ENCODE measurements at places on chromosomes 6 and 20.

GRCh38 chr6:151609146-151609902 is 115.5 kb downstream of the CCDC170 start:
- no peak for DNase-seq

DNA sequence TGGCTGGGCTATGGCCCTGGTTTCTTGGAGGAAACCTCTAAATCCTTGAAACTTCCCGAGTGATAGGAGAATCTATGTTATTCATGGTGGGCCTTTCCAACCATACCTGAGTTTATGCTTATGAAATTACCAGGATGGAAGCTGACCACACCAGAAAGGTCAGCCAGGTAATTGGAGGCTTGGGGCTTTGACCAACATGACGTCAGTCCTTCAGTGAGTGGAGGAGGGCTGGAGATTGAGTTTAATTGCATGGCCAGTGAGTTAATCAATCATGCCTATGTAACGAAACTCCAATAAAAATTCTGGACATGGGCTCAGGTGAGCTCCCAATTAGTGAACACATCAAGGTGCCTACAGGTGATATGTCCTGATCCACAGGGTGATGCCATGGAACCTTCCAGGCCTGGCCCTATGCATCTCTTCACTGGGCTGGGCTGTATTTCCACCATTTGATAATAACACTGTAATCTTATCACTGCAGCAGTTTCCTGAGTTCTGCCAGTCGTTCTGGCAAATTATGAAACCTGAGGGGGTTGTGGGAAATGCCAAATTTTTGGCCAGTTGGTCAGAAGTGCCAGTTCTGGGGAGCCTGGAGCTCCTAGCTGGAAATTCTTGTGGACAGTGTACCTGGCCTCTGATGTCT is 106.5 kb downstream of the CDH26 start:
- DNase-seq, result no peak

GRCh38 chr6:47621838-47622449 is 76.4 kb upstream of the ADGRF4 start:
- DNase-seq, result no peak

- peak; percentile 61 for DNase-seq
Observed at GRCh38 chr20:32456869-32457478, 98.8 kb downstream of the ASXL1 start.

GRCh38 chr6:30102414-30102969 is 10.4 kb downstream of the TRIM31 start:
- no peak for DNase-seq

- DNase-seq, result no peak
Observed at GRCh38 chr6:25065666-25066065, 129.9 kb upstream of the RIPOR2 start.

GRCh38 chr20:42949950-42950349 is 239.8 kb downstream of the PTPRT start:
- no peak for DNase-seq

DNA sequence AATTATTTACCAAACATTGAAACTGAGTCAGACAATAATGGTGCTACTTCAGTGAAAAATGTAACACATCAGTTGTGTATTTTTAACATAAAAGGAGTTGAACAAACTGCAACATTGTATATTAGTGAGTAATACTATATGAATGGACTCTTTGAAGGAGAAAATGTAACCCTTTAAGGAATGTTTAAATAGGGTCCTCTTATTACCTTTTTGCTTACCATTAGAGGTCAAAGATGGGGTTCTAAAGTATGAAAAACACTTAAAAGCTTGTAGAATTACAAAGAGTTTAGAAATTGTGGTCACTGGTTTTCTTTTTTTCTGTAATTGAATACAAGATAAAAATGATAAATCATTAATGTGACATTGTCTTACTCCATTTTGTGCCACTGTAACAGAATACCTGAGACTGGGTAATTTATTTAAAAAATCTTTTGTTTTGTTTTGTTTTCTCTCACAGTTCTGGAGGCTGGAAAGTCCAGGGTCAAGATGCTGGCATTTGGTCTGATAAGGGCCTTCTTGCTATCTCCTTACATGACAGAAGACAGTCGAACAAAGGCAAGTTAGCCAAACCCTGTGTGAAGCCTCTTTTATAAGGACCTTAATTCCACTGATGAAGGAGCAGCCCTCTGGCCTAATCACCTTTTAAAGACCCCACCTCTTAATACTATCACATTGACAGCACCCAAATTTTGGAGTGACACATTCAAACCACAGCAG is 43.2 kb downstream of the SESN1 start:
- no peak for DNase-seq

DNA sequence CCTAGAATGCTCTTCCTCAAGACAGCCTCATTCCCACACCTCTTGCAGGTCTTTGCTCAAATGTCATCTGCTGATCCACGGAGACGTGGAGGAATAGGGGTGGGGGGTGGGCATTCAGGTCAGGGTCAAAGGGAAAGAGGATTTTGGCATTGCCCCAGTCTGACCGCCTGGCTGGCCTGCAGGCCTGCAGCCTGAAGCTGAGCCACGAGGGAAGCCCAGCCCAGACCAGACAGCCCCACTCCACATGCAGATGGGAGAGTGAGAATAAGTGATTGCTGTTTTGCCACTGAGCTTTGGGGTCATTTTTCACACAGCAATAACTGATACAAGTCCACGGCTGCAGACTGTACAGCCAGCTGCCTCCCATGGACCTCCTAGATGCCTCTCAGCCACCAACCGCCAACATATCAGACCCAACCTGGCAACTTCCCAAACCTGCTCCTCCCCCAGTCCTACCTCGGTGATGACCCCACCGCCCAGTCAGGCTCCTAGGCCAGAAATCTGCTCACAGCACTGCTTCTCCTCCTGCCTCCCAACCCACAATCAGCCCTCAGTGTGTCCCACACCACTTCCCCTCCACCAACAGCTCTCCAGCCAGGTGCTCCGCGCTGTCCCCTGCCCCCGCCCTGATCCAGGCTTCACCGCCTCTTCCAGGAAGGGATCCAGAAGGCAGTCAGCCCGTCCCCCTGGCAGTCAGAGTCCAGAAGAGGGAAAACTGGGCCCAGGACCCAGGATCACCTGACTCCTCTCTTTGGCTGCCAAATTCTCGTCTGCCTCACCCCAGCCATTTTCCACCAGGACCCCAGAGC is 14.0 kb downstream of the KIAA1755 start:
- DNase-seq, result no peak

DNA sequence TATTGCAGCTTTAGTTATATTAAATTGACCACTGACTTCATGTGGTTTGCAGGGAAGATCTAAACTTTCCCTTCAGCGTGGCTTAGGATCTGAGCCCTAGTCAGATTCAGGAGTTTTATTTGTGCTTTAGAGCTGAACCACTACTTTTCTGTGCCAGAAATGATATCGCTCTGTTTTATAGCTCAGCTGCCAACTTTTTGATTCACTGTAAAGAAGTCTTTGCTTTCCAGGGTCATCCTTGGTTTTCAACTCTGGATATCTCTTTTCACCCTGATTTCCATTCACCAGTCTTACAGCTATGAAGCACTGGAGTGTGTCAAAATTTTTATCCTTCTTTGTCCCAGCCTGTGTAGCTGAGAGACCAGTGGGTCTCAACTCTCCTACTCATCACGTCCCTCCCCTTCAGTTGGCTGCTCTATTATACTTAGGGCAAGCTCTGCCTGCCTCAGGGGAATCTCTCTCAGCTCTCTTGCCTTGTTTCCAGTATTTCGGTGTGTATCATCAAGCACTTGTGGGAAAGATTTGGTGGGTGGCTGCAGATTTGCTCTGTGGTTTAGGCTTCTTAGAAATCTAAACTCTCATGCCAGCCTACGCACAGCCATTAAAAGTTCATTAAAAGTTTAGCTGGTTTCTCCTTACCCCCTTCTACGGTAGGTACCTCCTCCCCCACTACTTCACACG is 425.5 kb downstream of the TENT5A start:
- no peak for DNase-seq

- DNase-seq, result no peak
Observed at GRCh38 chr20:38890497-38890818, 35.8 kb upstream of the FAM83D start.

DNA sequence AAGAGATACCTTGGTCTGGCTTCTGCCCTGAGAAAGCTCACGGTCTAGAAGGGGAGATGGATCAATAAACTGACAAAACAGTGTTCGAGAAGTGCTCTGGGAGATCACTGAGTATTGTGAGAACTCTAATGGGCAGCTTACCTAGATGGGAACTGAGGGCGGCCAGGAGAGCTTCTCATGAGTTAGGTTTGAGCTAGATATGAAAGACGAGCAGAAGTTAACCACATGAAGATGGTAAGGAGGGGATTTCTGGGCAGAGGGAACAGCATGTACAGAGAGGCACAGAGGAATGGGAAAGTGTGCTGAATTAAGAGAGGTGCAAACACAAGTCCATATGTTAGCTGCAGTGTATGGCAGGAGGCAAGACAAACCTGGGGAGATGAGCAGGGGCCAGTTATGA is 11.9 kb downstream of the ZFAND3 start:
- no peak for DNase-seq

- no peak for DNase-seq
Observed at GRCh38 chr20:35444226-35444625, 6.2 kb upstream of the GDF5 start.

GRCh38 chr20:1469925-1470571 is 3.4 kb upstream of the NSFL1C start:
- peak; percentile 92 for DNase-seq

DNA sequence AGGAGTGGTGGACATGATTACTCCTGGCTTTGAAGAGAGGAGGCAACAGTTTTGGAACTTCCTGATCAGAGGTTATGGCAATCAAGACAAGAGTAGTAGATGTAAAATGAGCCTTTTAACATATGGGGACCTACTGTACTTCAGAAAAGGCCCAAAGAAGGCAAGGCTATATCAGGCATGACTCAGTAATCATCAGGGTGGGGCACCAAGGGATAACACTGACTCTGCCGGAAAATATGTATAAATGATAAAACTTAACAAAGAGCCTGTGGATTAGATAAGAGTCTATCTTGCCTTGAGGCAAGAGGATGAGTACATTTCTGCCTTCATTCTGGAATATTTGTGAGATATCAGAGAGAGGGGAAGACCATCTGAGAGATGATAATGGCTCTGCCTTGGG is 1389.9 kb upstream of the MAP3K7 start:
- no peak for DNase-seq

DNA sequence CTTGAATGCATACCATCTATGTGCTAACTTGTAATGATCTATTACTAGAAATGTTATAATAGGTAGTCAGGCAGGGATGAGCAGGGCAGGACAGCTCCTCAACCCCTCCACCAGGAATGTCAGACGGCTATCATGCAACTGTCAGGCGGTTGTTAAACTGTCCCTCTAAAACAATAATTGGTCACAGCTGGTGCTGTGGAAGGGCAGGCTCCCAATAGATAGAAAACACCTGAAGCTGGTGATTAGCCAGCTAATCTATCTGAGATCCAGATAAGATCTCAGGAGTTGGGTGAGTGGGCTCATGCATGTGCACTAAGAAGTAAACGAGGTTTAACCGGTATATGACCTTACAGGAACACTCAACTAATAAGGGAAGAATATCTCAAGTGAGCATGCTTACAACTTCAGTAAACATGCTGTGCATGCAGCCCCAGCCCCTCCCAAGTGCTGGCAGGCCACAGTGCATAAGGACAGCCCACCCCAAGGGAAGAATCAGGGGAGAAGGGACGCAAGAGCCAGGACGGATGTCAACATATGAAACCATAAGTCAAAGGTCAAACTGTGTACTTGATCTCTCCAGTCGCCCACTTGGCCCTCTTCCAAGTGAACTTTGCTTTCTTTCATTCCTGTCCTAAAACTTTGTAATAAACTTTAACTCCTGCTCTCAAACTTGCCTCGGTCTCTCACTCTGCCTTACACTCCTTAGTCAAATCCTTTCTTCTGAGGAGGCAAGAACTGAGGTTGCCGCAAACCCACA is 566.2 kb upstream of the NRSN1 start:
- no peak for DNase-seq

DNA sequence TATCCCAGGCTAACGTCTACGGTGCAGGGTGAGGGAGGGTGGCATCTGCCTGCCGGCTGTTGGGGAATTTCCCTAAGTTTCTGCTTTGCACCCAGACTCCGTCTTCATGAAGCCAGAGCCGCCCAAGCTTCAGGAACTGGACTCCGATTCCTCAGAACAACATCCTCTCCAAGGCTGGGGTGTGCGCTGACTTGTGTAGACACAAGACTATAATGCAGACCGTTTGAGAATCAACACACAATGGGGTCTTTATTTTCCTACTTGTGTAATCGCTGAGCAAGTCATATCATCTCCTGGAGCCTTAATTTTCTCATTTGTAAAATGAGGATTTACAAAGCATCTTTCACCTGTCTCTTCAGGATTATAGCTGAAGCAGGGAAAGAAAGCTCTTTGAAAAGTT is 160.5 kb upstream of the AGPAT4 start:
- no peak for DNase-seq

DNA sequence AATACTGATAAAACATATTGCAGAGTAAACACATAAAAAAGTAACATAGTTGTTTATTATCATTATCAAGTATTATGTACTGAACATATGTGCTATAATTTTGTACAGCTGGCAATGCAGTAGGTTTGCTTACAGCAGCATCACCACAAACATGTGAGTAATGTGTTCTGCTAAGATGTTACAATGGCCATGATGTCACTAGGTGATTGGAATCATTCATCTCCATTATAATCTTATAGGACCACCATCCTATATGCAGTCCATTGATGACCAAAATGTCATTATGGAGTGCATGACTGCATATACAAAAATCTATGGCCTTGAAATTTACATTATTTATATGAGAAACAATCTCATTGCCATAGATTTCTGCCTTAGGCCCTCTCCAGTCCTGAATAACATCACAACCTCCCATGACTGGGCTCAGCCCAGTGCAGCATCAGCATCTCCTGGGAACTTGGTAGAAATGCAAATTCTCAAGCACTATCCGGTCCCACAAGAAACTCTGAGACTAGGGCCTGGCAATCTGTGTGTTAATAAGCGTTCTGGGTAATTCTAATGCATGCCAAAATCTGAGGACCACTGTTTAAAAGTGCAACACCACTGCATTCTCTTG is 352.0 kb upstream of the MARCKS start:
- DNase-seq, result no peak

GRCh38 chr6:114342826-114343781 is at the start of gene HS3ST5:
TSS of gene HS3ST5 (minus strand) at chr6:114343023. CDS start at chr6:114062845, 280,178 bp downstream.
- DNase-seq, result peak; percentile 4

GRCh38 chr20:22768266-22769178 is 184.2 kb upstream of the FOXA2 start:
- no peak for DNase-seq

- no peak for DNase-seq
Observed at GRCh38 chr6:168871642-168872315, 381.9 kb downstream of the THBS2 start.

DNA sequence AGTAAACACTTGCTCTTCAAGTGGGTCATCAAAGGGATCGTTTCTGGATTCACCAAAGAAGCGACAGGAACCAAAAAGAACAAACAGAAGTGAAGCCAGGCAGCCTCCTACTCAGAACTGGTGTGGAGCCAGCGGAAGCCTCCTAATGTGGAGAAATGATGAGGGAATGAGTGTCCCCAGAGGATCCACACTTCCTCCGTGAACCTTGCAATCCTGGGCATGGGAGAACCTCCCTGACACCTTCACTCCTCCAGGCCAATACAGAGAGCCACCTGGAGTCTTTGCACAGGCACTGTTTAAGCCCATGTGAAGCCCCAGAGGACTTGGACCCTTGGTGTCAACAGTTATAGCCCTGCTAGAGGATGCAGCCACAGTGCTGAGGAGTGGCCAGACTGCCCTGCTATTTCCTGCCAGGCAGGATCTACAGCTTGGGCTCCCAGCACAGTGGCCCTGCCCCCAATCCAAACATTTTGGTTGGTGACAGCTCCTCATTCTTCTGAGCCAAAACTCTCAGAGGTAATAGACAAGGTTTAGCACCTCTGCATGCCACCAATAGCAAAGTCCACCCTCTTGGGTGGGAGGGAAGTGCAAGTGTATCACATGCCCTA is 23.2 kb upstream of the SERINC1 start:
- no peak for DNase-seq

GRCh38 chr6:84752118-84752850 is 12.1 kb downstream of the TBX18 start:
- no peak for DNase-seq

Measured in retinal pigment epithelial cell (primary cell).